ENCODE measurements at places on chromosomes 3 and 15.

GRCh38 chr15:82228750-82229149 lies 33.8 kb downstream of the EFL1 start:
- DNase-seq: no peak

- no peak for DNase-seq
These were observed 1.1 kb downstream of the ARMC8 start for GRCh38 chr3:138188013-138188730.

DNA sequence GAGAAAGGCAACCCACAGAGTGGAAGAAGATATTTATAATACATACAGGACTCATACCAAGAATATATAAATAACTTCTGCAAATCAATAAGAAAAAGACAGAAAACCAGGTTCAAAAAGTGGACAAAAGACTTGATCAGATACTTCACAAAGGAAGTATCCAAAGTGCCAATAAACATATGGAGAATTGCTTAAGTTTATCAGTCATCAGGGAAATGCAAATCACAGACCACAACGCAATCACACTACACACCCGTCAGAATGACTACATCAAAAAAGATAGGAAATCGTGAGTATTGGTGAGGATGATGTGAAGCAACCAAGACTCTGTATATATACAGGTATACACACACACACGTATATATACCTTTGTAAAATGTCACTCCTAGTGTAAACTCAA lies 180.6 kb downstream of the FAM43A start:
- DNase-seq: no peak

- DNase-seq: no peak
These were observed 26.5 kb downstream of the TRIM71 start for GRCh38 chr3:32844322-32844654.

DNA sequence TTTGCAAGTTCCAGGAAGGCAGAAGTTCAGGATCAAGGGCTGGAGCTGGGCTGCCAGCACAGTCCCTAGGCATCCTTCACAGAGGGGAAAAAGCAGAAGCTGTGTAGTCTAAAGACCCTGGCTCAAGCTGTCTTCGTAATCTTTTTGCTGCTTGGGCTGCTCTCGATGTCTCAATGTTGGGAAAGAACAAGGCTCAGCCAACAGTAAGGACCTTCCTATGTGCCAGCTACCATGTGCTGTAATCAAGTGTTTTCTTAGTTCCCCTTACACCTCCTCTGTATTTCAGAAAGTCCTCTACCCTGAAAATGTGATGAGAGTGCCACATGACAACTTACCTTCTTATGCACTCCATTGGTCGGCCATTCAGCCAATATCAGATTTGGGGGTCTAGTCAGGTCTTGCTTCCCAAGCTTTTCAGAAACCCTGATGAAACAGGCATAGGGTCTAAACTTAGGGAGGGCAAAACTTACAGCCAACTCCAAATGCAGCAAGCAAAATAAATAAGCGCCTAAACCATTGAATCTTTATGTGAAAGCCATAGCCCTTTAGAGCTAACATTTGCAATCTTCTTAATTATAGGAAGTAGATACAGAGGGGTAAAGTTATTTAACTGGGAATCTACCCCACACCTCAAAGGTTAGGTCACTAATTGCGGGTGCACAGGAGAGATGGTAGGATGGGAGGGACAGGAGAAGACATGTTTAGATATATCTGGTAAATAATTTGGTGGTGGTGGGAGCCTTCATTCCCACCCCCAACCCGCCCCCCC lies 1.2 kb upstream of the EDEM1 start:
- DNase-seq: no peak

DNA sequence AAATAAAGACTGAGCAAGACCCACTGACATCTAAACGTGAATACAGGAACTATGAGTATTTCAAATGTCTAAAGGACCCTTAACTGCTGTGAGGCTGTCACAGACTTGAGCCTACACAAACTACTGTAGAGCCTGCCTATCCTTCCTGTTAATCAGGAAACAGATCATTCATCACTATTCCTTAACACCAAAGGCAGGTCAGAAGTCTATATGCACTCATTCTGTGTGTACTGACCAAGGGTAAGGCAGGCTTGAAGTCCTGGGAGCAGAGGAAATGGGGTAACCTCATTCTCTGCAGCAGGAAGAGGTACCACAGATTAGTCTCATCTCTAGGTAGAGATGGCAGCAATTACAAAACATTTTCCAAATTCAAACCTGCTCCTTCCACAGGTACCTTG lies 30.7 kb downstream of the NPTN start:
- DNase-seq: no peak

GRCh38 chr3:96754128-96754527 lies 60.3 kb upstream of the EPHA6 start:
- no peak for DNase-seq

GRCh38 chr15:81530271-81530691 lies 156.3 kb upstream of the TMC3 start:
- DNase-seq: no peak

DNA sequence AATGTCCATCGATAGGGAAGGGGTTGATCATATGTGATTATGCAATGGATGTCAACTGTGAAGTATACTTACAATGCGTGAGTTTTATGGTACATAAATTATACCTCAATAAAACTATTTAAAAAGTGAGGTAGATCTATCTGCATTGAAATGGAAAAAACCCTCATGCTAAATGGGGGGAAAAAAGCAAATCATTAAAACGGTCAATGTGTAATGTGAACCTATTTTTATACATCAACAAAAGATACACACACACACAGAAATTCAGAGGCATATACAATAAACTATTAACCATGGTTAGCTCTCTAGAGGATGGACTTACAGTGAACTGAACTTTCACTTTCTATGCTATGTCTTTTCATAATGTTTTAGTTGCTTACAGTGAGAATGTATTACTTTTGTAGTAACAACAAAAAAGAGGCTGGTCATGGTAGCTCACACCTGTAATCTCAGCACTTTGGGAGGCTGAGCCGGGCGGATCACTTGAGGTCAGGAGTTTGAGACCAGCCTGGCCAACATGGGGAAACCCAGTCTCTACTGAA lies 23.1 kb downstream of the STIMATE start:
- no peak for DNase-seq

DNA sequence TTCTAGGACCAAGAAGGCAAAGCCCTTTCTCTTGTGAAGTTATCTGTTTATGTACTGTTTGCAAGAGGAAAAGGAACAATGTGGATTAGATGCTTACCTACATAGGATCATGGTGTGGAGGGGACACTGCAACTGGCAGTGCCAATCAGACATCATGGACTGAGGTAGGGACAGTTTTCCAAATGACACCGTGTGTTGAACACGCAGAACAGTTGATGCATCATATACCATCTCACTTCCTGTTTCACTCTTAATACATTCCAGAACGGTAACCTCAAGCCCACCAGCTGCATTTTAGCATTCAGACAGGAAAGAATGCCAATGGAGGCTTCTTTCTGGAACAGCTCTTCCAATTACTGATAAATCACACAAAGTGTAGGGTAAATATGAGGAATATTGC lies 397.7 kb upstream of the LMCD1 start:
- DNase-seq: no peak

GRCh38 chr3:184733181-184733580 lies 21.3 kb upstream of the MAGEF1 start:
- DNase-seq: no peak

DNA sequence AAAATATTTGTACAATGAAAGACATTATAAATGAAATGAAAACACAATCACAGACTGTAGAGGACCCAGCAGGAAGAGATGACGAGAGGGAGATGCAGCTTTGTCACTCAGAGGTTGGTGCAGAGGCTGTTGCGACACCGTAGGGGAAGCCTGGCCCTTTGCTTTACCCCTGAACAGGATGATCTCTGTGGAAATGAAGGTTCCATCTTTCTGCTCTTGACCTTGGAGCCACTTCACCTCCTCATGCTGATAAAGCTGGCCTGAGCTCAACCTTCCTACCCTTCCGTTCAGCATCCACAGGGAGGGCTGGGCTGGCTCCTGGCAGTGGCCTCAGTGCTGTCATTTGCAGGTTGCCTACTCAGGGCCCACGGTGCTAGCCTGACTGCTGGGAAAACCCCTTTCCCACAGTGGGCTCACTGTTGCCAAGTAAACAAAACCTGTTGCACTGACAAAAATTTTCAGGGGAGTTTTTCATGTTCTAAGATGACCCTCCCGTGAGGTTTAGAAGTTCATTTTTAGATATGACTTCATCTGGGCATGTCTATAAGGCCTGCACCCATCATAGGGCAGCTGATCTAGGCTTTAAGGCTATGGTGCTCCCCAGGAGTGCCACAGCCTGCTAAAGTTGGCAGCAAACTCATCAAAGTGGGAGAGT lies 3.0 kb upstream of the CD80 start:
- DNase-seq: no peak

DNA sequence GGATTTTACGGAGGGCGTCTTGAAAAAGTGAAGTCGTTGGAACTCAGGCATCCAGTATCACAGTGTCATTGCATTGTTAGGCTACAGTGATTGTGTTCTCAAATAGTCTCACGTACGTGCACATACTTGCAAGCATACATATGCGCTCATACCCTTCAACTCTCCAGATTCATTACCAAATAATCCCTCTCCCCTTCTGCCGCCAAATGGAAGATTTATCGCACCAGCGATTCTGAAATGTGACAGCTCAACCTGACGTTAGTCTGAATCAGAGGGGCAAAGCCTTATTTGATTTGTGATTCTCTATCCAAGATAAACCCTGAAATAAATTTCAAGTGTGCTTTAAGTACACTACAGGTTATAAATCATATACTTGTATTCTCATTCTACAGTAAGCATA lies 119.4 kb downstream of the GADL1 start:
- no peak for DNase-seq

DNA sequence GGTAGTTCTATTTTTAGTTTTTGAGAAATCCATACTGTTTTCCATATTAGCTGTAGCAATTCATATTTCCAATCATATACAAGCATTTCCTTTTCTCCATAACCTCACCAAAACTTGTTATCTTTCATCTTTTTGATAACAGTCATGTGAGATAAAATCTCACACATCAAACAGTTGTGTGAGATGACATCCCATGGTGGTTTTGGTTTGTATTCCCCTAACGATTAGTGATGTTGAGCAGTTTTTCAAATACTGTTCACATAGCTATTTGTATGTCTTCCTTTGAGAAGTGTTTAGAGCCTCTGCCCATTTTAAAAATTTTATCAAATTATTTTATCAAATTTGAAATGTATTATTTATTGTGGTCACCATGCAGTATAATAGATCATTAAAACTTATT lies 50.4 kb downstream of the FAM227B start:
- DNase-seq: no peak

DNA sequence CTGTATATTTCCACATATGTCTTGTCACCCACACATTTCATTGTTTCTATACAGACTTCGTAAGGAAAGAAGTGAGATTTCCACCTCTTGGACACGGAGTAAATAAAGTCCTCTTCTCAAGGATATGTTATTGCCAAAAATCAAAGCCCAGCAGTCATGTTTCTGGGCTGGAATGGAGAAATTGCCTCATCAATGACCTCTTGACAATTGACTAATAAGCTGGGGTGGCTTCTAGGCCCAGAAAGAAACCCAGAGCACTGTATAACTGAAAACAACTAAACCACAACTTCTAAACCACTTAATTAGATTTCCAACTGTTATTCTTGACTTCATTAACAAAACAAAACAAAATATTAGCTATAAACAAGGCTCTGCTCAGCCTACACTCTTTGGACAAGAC lies 56.4 kb upstream of the SLC24A5 start:
- no peak for DNase-seq

DNA sequence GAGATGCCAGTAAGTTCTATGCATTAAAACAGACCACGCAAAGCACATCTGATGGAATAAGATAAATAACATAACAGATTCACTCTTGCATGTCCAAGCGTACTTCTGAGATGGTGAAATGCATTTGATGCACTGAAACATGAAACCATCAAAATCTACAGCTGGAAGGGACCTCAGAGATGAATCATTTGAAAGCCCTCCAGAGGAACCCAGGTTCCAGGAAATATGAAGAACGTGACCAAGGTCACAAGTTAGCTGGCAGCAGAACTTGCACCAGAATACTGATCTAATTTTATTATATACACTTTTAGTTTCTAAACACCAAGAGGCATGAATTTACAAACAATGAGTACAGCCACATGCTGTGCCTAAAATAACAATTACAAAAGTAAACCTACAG lies 957.1 kb downstream of the FHIT start:
- no peak for DNase-seq

- no peak for DNase-seq
These were observed 118.3 kb upstream of the TUSC7 start for GRCh38 chr3:116591236-116591635.

DNA sequence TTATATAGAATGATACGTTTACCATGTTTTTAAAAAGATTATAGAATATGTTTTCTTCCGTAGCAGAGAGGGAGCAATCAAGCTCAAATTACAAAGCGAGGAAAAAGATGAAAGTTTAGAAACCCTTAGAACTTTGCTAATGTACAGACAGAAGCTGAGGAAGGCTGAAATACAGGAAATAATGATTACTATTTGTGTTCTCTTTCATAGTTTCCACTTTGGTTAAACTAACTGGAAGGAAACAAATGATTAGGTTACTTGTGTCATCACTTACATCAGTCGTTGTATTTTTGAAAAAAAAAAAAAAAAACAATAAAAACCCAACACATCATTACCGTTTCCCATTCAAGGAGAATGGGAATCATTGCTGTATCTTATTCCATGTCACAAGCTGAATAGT lies 337.8 kb upstream of the CBLB start:
- DNase-seq: no peak

- no peak for DNase-seq
These were observed 2.5 kb downstream of the CD200 start for GRCh38 chr3:112335434-112335781.

- no peak for DNase-seq
These were observed 509.3 kb downstream of the EPHB1 start for GRCh38 chr3:135304378-135304777.

DNA sequence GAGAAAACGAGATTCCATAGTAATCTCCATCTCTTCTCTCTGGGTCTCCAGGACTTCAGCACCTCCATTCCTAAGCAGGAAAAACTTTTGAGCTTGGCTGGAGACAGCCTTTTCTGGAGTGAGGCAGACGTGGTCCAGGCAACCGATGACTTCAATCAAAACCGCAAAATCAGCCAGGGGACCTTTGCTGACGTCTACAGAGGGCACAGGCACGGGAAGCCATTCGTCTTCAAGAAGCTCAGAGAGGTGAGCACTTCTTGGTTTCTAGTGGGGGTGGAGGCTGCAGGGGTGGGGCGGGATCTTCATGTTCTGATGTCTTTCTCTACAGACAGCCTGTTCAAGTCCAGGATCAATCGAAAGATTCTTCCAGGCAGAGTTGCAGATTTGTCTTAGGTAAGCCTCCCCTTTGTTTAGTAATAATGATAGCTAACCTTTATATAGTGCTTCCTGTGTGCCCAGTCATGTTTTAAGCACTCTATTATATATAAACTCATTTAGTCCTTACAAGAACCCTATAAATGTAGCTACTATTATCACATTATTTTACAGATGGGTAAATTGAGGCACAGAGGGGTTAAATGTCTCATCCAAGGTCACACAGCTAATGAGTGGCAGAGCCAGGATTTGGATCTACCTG lies 35.0 kb upstream of the TATDN2 start:
- no peak for DNase-seq

GRCh38 chr3:132253262-132253878 lies 63.8 kb upstream of the ACP3 start:
- DNase-seq: no peak

- no peak for DNase-seq
These were observed 187.6 kb downstream of the EBLN2 start for GRCh38 chr3:73249047-73249446.
